Activated CD4-positive, alpha-beta T cell treated with anti-CD3 and anti-CD28 coated beads, Interleukin-2, amount 10 ng/mL, durations not matched to agents 7 days and 5 days (primary cell): ENCODE measurements at places on chromosomes 5 and 9. TPM values are rescaled to one million over a fixed set of nuclear protein-coding genes. Genes with fewer than 3 reads are reported as not detected.

- no peak for DNase-seq
Measured at GRCh38 chr5:16656561-16657191, 39.9 kb upstream of the RETREG1 start.

GRCh38 chr9:3730511-3730922 lies 204.7 kb upstream of the RFX3 start:
- DNase-seq, result no peak

The ERCC6L2 gene
- 47.2 TPM for total RNA-seq

GRCh38 chr9:129938291-129938979 lies 103.2 kb downstream of the USP20 start:
- DNase-seq, result no peak

The DTWD2 gene
- 2.0 TPM for total RNA-seq
